ENCODE measurements at places on chromosomes 2 and 18.

- no peak overlapping the region for H3K27ac ChIP-seq
- H3K36me3 ChIP-seq = no peaks in the 10 kb centered on the region
- no peaks in the 10 kb centered on the region for H3K4me1 ChIP-seq
- no peak for DNase-seq
- H3K27me3 ChIP-seq = no peaks in the 10 kb centered on the region
Measured at GRCh38 chr2:184923751-184924150, 325.4 kb downstream of the ZNF804A start.

- peaks cover 49% of the 10 kb centered on the region for H3K36me3 ChIP-seq
- H3K27me3 ChIP-seq = no peaks in the 10 kb centered on the region
- DNase-seq = no peak
- H3K4me1 ChIP-seq = peaks cover 72% of the 10 kb centered on the region
- peak overlapping the region; percentile 87 for H3K27ac ChIP-seq
Measured at GRCh38 chr18:48925491-48925780, 25.3 kb downstream of the SMAD7 start.

DNA sequence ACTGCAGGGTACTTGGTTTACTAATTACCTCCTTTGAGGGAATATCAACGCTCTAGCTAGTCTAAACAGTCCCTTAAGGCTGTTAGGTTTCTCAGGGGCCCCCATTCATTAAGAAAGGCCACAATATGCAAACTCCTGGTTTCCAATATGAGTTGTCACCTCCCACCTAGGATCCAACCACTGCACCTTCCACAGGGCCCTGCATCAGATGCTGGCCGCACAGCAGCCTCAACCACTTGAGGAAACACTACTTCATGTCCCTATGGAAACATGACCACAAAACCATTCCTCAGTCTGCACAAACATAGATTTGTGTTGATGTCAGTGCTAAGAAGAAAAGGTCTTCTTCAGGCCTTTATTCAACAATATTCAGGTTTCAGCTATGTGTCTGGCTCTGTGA is 40.9 kb downstream of the STAT4 start:
- peaks cover 69% of the 10 kb centered on the region for H3K4me1 ChIP-seq
- H3K27me3 ChIP-seq = no peaks in the 10 kb centered on the region
- peak overlapping the region; percentile 9 for H3K4me3 ChIP-seq
- peaks cover 63% of the 10 kb centered on the region for H3K36me3 ChIP-seq

DNA sequence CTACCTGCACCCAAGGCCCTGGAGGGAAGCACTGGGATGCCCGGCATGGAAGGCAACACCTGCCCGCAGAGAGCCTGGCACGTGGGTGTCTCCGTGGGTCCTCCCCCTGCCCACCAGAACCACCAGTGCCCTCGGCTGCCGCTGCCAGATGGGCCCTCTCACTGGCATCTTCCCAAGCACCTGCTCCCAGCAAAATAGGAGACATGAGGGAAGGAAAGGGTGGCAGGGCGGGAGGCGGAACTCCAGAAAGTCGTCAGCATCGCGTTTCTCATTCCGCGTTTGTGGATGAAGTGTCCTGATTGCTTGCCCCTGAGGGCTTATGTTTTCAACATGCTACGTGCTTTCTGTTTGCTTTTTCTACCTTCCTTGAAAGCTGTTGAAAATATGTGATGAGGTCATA is 8.8 kb upstream of the SNTG2 start:
- no peak overlapping the region for H3K27ac ChIP-seq
- no peak for DNase-seq
- H3K4me1 ChIP-seq = peaks cover 10% of the 10 kb centered on the region
- no peak overlapping the region for H3K4me3 ChIP-seq
- no peaks in the 10 kb centered on the region for H3K36me3 ChIP-seq

GRCh38 chr2:69203166-69203985 is 183.7 kb downstream of the GFPT1 start:
- H3K4me1 ChIP-seq = no peaks in the 10 kb centered on the region
- H3K36me3 ChIP-seq = no peaks in the 10 kb centered on the region
- H3K27ac ChIP-seq = no peak overlapping the region
- no peak overlapping the region for H3K4me3 ChIP-seq
- peaks cover 15% of the 10 kb centered on the region for H3K27me3 ChIP-seq

DNA sequence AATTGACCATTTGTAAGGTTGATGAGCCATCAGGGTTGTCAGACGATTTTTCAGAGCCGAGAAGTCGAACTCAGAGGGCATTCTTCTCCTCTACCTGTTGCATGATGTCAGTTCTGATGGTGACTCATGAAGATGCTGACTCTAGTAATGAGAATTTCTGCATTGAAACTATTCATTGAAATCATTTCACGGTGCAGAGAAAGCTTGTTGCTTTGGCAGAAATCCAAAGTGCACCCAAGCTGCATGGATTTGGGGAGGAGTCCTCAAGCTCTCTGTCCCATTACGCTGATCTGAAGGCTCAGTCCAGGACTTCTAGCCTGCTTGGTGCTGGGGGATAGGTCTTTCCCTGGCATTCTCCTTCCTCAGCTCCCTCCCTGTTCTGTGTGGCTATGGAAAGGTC is 125.7 kb upstream of the PXDN start:
- H3K4me1 ChIP-seq = no peaks in the 10 kb centered on the region
- no peak overlapping the region for H3K4me3 ChIP-seq
- no peak for DNase-seq
- no peaks in the 10 kb centered on the region for H3K36me3 ChIP-seq

Measured in activated T-helper 2 cell treated with anti-CD3 and anti-CD28 coated beads, Interferon-gamma antibody, Interleukin-2, Interleukin-4, amounts not matched to agents 10 μg/mL and 5 μg/mL and 100 μg/mL, durations not matched to agents 14 hours and 24 hours and 36 hours (primary cell).